ENCODE measurements at places on chromosomes 6 and 20.
A peak's percentile ranks its signal among the peaks of the same experiment; 100 is the strongest.

DNA sequence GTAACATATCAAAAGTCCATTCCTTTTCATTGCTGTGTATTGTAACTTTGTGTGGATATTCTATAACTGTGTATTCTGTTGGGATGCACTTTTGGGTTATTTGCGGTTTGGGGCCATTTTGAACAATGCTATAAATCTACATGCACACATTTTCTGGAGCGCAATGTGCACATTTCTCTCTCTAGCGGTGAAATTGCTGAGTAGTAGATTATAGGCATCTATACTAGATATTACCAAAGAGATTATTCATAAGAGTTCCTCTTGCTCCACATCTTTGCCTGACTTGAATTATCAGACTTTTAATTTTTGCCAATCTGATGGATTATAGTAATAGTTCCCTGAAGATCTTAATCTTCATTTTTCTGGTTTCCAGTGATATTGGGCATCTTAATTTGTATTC lies 18.3 kb upstream of the FRK start:
- DNase-seq: no peak

- no peak for DNase-seq
These were observed 13.9 kb upstream of the SNHG17 start for GRCh38 chr20:38449046-38449445.

DNA sequence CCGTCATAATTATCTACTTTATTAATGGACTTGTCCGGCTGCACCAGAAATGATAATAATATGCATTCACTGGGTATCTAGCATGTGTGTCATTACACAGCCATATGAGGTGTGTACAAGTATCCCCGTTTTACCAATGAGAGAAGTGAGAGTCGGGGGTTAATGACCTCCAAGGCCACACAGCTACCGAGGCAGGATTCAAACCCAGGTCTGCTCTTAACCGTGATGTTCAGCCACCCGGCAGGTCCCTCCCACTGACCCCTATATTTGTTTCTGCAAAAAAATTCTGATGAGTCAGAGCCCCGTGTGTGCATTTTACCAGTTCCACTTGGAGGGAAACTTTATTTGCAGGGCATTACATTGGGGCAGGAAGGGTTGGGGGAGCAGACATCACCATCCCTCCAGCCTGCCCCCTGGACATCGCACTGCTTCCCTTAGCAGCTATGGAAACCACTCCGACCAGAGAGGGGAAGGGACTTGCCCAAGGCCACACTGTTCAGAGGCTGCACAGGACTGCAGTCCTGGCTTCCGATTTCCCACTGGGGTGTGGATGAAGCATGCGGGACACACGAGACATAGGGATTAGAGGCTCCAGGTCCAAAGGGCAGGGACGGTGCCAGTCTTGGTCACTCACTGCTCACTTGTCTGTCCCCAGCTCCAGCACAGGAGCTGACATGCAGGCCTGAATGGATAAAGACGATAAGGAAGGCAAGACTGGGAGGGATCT lies 10.1 kb upstream of the SRC start:
- no peak for DNase-seq

DNA sequence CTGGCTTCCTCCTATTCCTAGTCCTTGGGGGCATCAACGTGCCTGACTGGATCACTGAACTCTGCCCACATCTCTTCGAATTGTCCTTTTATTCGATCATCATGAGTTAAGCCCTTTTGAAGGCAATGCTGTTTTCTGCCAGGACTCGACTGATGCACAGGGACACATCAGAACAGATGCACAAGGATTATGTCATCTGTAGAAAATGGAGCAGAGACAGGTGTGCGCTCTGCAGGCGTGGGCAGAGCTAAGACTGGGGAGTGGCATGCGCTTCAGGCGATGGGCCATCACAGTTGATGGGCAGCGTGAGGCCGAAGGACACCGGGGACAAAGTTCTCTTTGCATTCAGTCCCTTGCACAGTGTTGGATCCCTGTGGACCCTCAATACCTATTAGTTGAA lies 13.1 kb downstream of the GABRR1 start:
- no peak for DNase-seq

- no peak for DNase-seq
These were observed 2.5 kb upstream of the CLDN20 start for GRCh38 chr6:155261111-155261900.

DNA sequence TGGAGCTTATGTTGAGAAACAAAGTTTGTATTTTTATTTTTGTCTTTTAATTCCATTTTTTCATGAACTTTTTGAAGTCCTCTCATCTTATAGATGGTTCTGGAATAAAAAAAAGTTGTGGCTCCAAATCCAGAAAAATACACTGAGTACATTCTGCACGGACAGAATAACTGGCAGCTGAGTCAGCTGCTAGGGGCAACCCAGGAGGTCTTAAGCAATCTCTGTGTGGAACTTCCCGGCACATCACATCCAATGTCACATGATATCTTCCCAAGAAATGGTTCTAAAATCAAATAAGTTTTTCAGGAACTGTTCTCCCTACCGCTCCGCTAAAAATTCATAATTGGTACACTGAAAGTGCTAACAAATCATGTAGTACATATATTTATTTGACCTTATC lies 29.8 kb downstream of the SLC13A3 start:
- DNase-seq: no peak

DNA sequence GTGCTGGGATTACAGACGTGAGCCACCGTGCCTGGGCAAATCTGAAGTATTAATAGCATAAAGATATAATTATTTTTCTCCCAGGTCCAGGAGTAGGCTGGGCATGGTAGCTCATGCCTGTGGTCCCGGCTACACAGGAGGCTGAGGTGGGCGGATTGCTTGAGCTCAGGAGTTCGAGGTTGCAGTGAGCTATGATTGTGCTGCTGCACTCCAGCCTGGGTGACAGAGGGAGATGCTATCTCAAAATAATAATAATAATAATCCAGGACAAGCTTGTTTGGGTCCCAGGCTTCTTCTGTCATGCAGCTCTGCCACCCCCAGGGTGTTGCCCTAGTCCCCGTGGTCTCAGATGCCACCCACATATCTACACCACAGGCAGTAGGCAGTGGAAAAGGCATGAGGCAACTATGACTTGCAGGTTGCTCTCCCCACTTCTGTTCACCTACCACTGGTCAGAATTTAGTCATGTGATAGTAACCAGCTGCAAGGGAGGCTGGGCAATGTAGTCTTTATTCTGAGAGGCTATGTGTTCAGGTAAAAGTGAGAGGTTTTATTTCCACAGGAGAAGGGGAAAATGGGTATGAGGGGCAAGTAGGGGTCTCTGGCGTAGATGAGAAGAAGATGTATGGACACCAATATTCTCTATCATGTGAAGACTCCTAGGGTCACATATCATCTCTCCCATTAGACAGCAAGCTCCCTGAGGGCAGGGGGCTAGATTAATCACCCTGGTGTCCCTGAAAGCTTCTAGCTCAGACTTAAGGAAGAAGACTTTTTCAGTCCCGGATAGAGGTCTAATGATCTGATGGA lies 25.7 kb downstream of the TCF15 start:
- no peak for DNase-seq

GRCh38 chr20:4135385-4136077 lies 120.2 kb upstream of the RNF24 start:
- peak; percentile 97 for DNase-seq

- no peak for DNase-seq
These were observed 4.4 kb downstream of the NCOA5 start for GRCh38 chr20:46085179-46085851.

GRCh38 chr20:32024683-32025295 lies 14.6 kb downstream of the CCM2L start:
- DNase-seq: no peak

DNA sequence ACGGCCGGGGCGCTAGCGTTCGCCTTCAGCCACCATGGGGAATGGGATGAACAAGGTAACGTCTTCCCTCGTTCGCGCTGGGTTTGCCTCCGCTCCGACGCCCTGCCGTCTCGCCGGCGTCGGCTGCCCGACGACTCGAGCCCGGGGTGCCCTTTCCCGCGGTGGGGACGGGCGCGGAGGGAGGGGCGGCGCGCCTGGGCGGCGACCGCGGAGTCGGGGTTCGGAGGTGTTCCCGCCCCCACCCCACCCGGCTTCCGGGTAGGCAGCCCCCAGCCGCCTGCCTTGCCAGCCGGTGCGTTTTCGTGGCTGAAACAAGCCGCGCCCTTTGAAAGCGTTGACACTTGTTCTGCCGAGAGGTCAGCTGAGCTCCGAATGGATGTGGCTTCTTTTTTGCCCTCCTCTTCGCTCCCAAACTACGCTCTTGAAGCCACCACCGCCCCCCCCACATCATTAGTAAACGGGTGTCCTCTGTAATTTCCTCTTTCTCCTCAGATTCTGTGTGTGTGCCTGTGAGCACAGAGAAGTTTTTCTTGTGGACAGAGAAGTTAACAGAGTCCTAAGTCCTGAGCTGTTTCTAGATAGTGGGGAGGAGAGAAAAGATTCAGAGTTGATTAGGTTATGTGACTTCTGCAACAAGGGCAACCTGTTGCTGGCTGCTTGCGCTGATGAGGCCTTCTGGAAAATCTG lies 362 bp downstream of the DUSP22 start:
- DNase-seq: no peak
